ENCODE measurements at places on chromosomes 1 and 21.

DNA sequence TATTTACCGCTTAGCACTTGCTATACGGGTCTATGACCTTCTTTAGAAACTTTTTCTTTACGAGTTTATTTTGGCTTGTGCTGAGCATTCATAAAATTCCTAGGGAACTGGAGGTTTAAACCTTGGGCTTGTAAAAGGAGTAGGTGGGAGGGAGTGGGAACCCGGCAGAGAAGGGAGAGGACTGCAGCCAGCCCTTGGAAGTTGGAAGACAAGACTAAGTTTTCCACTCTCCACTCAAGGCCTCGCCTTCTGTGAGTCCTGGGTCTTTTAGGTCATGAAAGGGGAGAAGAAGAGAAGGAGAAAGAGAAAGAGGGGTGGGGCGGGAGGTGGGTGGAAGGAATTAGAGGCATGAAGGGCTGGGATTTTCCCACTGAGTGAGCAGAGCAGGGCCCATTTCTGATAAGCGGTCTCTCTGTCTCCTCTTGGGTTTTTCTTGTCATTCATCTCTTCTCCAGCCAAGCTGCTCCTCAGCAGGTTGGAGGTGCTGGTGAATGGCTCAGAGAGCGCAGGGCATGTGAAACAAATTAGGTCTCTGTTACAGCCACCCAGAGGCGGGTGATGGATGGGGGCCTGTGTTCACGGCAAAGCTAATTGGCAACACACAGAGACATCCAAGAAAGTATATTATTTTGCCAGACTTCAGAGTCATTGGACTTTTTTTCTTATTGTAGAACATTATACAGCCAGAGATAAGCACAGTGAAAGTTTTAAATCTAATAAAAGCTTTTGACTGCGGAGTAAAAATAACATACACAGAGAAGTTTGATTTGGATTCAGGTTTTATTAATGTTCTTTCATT, 247.3 kb downstream of the FOXD2 start:
- no peak for DNase-seq

DNA sequence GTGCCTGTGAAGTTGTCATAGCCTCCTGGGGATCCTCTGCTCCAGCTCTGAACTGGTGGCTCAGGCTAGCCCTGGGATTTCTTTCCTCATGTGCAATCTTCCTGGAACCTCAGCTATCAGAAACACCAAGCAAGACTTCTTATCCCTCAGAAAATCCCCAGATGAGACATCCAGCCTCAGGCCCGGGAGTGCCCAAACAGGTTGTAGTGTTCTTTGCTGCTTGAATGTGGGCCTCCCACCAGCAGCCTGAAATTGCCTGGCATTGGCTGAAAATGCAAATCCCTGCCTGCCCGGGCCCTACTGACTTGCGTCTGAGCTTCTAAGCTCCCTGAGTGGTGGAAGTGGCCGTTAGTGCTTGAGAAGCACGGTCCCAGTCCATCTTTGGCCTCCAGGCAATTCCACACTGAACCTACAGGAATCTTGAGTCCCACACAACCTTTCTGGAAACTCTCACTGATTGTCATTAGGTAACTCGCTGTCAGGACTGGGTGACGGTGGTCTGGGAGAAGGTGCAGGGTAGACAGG, 146.8 kb downstream of the ZBTB18 start:
- no peak for DNase-seq

DNA sequence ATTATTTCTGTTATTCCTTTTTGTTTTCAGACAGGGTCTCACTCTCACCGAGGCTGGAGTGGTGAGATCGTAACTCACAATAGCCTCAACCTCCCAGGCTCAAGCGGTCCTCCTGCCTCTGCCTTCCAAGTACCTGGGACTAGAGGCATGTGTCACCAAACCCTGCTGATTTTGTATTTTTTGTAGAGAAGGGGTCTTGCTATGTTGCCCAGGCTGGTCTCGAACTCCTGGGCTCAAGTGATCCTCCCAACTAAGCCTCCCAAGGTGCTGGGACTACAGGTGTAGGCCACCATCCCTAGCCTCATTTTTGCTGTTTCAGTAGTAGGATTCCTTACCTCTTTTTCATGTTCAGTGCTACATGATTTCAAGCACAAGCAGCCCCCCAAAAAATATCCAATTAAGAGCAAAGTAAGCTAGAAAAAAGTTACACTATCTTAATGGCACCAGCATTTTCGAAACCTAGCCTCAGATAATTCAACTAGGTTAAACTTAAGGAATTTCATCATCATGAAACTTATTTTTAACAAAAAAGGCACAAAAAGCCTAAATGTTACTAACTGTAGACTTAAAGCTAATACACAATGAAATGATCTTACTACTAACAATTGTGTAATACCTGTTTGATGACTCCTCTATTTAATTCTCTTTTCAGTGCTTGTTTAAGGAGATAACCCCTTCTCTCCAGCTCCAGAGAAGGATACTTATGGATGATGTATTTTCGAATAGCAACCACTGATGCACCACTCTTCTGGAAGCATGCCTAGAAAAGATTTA, 16.6 kb downstream of the HP1BP3 start:
- no peak for DNase-seq

GRCh38 chr21:27292783-27293182, 325.9 kb upstream of the ADAMTS5 start:
- no peak for DNase-seq

DNA sequence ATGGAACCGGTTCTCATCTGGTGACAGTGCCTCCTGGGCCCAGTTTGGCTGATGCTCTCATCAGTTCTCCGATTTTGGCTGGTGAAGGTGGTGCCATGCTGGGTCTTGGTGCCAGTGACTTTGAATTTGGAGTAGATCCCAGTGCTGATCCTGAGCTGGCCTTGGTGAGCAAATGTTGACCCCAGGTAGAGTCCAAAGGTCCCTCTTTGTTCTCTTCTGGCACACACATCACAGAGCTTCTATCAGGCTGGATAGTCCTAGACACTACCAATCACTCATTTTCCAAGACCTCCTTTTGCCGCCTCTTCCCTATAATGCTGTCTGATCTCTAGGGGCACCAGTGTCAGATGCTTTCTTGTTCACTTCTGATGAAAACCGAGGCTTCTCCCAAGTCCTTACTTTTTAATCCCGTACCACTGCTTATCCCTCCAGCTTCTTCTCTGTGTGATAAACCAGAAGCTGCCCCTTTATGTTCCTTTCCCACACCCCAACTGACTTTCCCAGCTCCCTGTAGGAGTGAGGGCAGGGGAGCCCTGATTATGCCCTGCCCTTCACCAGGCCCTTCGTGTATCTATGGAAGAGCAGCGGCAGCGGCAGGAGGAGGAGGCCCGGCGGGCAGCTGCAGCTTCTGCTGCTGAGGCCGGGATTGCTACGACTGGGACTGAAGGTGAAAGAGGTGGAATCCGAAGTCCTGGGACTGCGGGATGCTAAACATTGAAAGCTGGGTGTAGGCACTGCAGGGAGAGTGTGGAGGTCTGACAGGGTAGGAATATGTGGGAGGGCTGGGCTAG, 11.1 kb downstream of the PSMD4 start:
- no peak for DNase-seq

DNA sequence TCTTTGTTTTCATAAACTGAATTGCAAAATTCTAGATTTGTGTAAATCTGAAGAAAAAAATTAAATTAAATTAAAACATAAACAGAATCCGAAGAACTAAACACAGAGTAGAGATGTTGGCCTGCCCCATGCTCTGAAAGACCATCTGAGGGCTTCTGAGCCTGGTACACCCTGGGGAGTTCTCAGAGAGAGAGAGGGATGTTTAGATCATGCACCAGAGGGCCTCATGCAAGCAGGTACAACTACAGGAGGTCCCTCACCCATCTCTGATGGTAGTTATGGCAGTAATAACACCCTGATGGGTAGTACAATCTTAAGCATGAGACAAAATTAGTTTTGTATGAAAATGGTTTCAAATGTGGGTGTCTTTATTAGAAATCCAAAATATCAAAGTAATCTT, 127.7 kb downstream of the TGFB2 start:
- no peak for DNase-seq

- DNase-seq = no peak
Measured at GRCh38 chr1:185040408-185040735, 5.0 kb upstream of the RNF2 start.

DNA sequence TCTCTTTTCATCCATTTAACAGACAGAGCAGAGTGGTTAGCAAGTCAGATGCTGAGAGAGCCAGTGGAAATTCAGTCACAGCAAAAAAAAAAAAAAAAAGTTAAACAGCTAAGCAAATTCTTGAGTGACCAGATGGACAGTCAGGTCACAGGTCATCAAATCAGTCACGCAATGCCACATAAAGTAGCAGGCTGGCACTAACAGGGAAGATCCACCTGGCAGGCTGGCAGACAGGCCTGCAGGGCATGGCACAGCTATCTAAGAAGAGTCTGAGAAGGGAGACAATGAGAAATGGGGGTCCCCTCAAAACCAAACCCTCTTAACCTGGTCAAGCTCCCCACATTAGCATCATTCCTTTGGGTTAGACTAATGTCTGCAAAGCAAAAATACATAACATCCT, 371.9 kb downstream of the TTLL7 start:
- DNase-seq = no peak

GRCh38 chr1:914131-914890, 9.4 kb upstream of the SAMD11 start:
- DNase-seq = no peak

- DNase-seq = peak; percentile 57
Measured at GRCh38 chr1:24502709-24503058, at the start of gene RCAN3. RCAN3 (plus strand) TSS chr1:24502836; CDS start chr1:24514373, 11,537 bp downstream.

- no peak for DNase-seq
Measured at GRCh38 chr1:12745126-12745991, 641 bp upstream of the CFAP107 start.

DNA sequence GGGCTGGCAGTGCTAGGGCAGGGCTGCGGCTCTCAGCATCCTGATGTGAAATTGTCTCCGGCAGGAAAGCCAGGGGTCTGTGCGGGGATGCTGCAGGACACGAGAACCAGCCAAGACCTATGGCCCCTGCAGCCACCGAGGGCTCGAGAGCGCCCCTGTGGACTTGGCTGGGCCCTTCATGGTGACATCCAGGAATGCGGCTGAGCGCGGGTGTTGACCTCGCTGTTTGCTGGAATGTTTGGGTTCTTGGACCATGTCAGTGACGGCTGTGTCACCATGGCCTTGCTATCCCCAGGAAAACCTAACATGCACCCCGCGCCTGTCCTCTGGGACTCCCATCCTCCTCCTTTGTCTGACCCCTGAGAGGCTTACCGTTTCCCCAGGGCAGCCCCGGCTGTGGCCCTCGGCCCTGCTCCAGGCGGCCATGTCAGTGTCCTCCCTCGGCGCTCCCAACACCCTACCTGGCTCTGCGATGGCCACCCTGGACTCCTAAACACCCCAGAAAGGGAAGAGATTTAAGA, 14.3 kb upstream of the C1orf174 start:
- no peak for DNase-seq

Data from stimulated activated CD8-positive, alpha-beta memory T cell treated with anti-CD3 and anti-CD28 coated beads, Interleukin-15, amount 100 ng/mL, for 1 hour (primary cell).